ENCODE measurements at places on chromosomes 7 and 10.
A peak's percentile ranks its signal among the peaks of the same experiment; 100 is the strongest.

DNA sequence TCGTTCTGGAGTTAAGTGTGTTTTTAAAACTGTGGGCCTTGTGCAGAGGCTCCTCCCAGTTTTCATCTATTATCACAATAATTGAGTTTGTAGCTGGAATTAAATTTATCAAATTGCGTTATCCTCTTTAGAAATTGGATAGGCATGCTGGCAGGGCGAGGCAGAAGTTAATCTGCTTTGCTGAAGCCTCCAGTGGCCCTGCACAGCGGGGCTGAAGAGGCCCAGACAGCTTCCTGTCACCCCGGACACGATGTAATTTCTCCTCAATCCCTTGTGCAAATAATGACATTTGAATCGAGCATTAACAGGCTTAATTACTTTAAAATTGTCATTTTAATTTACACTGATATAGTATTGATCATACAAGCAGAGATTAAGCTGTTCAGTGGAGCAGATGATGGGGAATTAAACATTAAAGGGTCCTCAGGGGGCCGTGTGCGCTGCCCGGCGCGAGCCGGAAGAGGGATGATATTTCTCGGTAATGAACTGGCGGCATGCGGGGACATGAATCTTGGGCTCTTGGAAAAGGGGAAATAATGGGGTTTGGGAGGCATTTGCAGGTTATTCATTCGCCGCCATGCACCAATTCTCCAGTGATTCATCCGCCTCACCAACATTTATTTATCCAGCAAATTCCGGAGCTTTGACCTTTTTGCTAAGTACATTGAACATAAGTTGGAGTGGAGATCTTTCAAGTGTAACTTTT, 118.5 kb downstream of the NKX6-2 start:
- DNase-seq: peak; percentile 12

DNA sequence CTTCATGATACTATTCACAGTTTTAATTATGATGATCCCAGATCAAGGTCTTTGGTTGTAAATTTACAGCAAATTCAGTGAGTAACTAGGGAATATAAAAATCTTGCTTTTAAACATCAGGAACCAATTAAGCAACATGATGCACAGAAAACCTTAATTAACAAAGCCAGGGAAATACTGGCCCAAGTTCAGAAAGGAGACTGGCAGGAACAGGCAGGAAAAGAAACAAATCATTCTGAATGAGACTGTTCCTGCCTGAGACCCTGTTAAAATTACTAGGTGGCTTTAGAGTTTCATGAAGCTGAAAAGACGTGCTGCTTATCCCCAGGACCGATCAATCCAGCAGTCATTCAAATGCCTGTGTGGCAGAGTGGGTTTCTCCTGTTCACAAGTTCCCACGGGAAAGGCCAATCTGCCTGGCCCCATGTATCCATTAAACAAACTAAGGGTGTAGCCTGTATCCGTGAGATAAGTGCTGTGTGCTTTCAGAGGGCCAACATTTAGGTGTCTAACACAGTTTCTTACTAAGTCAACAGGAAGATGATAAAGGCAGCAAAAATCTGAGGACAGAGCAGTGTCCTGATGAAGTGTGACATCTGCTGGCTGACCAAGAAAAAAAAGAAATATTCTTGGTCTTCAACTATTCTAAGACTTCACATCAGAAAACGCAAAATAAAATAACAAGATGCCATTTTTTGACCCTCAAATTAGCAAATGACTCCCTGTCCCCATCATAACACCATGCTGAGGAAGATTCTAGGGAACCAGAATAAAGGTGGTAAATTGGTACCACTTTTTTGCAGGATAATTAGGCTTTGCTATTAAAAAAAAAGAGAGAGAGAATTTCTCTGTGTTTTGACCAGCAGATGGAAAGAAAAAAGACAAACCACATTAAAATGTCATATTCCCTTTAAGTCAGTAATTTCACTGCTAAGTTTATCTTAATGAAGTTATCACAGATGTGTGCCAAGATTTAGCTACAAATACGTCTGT, 34.2 kb downstream of the PUS7 start:
- peak; percentile 76 for DNase-seq

DNA sequence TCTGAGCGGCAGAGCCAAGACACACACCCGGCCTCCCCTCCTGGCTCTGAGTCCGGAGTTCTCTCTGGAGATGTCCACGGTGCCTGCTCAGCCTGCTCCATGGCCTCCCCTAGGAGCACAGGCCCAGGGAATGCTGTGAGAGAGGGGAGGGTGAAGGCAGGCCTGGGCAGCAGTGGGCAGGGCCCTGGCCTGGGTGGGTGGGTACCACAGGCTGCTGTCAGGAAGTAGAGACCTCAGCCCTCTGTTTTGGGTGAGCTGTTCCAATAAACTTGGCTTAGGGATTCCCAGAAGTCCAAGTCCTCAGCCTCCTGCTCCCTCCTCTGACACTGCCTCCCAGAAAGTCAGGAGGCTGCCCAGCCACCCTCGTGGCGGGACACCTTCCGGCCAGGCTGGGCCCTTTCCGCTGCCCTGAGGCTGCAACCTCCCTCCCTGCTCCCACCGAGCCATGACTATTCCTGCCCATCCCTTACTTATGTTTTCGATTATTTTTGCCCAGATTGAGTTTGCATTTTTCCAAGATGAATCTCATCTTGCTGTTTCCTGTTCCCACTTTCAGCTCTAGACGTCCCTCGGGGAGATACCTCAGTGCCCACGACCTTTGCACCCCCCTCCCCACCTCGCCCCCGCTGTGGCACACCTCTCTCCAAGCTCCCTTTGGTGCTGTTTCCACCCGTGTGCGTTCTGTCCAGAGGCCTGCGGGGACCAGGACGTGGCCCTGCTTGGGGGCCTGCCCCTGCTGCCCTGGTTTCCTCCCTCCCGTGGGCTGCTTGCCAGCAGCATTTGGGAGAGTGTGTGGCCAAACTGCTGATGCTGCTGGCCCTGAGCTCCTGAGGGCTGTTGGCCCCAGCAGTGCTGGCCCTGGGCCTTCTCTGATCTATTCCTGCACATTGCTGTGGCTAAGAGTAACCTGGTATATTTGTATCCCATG, 5.8 kb upstream of the POLM start:
- peak; percentile 92 for DNase-seq

- no peak for DNase-seq
Observed at GRCh38 chr7:87187120-87187519, 32.4 kb downstream of the TMEM243 start.

DNA sequence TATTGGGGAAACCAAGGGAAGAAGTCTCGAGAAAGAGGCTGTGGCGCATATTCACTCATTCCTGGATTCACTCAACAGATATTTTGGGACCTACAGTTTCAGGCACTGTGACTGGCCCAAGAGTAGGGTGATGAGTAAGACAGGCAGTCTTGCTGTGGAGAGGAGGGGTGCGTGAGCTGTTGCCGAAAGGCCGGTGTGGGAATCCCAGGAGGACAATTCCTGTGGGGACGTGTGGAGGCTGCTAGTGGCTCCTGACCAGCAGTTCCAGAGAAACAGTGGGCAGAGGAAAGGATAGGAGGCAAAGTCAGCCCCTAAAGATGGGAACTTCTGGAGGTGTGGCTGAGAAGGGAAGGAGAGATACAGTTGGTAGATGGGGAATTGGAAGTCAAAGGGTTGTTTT, 59.3 kb upstream of the GRB10 start:
- DNase-seq: no peak

DNA sequence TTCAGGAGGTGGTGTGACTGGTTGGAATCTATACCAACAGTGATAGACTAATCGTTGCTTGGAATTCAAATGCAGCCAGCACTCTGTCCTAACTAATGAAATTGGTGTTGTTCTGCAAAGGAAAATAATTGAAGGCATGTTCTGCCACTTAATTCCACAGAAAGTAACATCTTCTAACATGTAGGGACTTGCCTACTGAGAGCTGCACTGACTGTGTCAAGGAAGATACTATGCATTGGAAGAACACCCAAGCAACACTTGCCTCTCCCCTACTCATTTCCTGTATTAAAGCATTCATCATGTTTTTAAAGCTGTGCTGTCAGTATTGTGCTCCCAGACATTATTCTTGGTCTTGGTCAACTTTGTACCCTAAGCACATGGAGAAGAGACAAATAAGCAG, 2.7 kb upstream of the CYP3A7 start:
- DNase-seq: peak; percentile 13

GRCh38 chr10:130769146-130770017, 542.1 kb downstream of the TCERG1L start:
- no peak for DNase-seq

DNA sequence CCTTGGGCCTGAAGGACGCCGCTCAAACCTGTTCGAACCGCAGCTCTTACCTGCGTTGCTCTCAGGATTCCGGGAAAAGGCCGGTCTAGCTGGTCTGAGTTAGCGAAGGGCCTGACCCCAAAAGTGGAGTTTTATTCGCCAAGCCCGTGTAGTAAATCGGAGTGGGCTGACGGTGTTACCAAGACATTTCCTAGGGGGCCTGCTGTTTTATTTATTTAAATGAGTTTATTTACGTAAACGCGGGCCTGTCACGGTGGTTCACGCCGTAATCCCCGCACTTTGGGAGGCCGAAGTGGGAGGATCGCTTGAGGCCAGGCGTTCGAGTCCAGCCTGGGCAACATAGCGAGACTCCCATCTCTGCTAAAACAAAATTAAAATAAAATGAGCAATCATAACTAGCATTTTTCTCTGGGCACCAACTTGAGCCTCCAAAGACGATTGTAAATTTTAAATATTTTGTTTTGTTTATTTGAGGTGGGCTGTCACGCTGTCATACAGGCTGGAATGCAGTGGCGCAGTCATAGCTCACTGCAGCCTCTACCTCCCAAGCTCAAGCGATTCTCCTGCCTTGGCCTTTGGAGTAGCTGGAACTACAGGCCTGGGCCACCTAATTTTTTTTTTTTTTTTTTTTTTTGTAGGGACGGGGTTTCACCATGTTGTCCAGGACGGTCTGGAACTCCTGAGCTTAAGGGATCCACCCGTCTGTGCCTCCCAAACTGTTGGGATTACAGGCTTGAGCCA, 903 bp downstream of the ZNF655 start:
- DNase-seq: peak; percentile 23

DNA sequence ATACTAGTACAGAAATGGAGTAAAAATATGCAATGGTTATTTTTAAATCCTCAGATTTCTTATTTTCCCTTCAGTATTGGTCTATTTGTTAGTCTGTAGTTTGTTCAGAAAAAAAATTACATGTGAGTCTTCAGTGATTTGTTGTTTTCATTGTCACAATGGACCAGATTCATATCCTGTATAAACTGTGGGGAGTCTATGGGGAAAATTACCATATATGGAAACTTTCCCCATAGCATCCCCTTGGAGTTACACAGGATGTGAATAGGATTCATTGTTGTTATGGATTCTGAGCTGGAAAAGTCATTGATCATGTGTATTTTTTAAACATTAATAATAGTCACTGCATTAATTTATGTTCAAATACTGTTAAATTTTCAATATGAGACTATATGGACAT, 72.6 kb downstream of the ST7 start:
- DNase-seq: peak; percentile 32

- DNase-seq: peak; percentile 17
Observed at GRCh38 chr7:18278316-18278715, 217.2 kb upstream of the HDAC9 start.

DNA sequence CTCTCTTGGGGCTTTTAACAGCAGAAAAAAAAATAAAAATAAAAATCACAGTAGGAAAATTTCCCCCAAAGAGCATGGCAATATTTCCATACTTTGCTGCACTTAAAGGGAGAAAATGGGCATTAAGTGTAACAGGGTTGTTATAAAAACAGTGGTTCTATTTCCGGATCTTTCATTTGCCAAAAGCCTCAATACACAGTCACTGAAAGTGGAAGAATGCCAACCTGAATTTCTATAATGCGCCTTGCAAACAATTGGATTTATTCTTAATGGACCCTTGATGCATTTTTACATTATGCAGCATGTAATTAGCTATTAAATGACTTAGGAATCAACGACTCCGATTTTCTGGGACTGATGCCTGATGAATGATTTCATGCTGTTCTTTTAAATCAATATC, 127.6 kb upstream of the NANOS1 start:
- no peak for DNase-seq

DNA sequence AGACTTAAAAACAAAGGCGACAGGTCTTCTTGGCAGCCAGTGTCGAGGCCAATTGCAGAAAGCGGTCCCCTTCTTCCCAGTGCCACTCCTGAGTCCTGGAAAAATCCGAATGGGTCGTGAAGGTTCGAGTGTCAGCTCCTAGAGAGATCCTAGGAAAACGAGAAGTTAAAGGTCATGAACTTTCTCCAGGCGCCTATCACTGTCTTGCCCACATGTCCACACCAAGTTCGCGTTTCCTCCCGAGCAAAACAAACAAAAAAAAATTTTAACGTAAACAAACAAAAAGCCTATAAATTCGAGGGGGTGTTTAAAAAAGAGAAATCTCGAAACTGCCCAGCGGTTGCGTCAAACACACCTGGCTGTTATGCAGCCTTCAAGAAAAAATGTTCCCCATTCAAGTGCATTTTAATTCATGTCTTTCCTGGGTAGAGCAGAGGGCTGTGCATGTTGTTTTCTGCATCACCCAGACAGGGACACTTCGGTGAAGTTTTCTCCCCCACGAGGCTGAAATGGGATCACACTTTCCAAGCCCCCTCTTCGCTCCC, 1.5 kb downstream of the ARHGAP21 start:
- no peak for DNase-seq

- no peak for DNase-seq
Observed at GRCh38 chr10:30722956-30723620, 93.5 kb upstream of the LYZL2 start.

- DNase-seq: no peak
Observed at GRCh38 chr10:72027498-72027897, 60.9 kb downstream of the SPOCK2 start.

DNA sequence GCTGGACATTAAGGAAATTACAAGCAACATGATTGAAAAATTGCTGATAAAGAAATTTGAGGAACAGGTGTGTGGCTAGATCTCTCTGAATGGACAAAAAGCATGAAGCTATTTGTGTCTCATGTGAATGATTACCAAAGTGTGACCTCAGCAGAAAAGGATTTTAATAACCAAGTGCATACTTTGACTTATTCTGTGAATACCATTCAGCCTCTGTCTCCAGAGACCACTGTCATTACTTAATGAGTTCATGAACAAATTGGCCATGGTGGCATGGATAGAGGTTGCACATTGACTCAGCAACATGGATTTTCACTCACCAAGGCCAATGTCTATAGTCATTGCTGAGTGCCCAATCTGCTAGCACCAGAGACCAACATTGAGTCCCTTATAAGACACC, 874.6 kb upstream of the POT1 start:
- DNase-seq: no peak

GRCh38 chr7:99372275-99373090, 2.0 kb upstream of the ARPC1B start:
- peak; percentile 63 for DNase-seq

GRCh38 chr7:51970961-51971665, 654.5 kb upstream of the COBL start:
- no peak for DNase-seq

GRCh38 chr10:24518411-24518810, 205.3 kb downstream of the ARHGAP21 start:
- no peak for DNase-seq

Data from fibroblast of skin of abdomen (primary cell).